ENCODE measurements at places on chromosomes 7 and 10.

DNA sequence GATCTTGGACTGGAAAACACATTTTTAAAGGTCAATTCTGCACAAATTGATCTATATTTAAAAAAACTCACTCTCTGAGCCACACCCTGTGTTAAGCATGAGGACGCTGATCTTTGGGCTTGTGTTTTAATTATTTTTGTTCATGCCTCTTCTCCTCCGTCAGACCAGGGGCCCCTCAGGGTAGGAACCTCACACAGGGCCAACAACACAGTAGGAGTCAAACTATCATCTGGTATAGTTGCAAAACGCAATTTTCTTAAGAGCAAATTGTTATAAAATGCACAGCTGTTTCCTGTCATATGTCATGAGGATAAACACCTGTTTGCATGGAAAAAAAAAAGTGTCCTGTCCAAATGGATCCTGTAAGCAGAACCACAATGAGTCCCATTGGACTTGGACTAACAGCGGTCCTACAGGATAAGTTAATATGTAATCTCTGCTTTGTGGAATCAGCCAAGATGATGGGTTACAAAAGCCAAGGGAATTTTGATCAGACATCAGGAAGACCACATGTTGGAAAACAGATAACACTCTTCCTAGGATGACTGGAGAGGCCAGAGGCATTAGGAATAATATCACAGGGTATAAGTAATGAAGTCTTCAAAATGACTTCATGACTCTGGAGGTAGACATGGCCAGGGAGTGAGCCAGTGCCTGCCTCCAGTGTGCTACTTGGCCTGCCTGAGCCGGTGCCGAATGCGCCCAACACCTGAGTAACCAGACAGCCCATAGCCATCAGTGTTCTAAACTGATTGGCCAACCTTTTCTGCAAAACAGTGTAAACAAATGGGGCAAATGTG is 184.9 kb upstream of the ADCY1 start:
- no peak for DNase-seq

GRCh38 chr10:96660297-96660696 is 60.0 kb downstream of the PIK3AP1 start:
- no peak for DNase-seq

DNA sequence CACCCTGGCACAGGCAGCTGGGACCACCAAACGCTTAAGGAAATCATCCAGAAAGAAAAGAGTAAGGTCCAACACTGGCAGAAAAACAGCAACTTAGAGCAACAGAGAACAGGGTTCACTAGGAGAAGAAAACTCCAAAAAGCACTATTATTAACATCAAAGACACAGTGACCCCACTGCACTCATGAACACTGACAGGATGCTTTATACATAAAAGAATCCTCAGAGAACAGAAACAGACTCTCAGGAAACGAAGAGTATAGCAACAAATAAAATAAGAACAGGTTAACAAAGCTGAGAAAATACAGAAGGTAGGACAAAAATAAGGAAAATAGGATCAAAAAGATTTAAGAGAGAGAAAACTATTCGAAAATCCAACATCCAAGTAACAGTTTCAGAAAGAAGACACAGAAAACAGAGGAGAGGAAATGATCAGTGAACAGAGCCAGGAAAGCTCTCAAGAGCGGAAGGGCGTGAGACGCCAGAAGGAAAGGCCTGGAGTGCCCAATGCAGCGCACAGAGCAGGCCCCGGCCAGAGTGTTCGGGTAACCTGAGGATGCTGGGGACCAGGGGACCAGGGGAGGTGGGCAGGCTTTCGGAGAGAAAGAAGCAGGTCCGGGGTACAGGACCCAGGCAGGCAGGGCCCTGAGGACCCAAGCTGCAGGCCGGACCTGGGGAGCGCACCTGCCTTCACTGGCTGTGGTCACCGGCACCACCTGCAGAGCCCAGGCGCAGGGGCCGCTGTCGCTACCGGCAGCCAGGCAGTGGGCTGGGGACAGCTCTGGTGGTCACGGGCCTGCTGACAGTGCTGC is 258.2 kb downstream of the MAD1L1 start:
- DNase-seq: no peak

GRCh38 chr7:30422922-30423321 is 55.7 kb downstream of the NOD1 start:
- DNase-seq: no peak

GRCh38 chr7:29386196-29386765 is 177.4 kb upstream of the PRR15 start:
- no peak for DNase-seq

GRCh38 chr10:100710151-100710871 is 35.1 kb upstream of the PAX2 start:
- DNase-seq: no peak

DNA sequence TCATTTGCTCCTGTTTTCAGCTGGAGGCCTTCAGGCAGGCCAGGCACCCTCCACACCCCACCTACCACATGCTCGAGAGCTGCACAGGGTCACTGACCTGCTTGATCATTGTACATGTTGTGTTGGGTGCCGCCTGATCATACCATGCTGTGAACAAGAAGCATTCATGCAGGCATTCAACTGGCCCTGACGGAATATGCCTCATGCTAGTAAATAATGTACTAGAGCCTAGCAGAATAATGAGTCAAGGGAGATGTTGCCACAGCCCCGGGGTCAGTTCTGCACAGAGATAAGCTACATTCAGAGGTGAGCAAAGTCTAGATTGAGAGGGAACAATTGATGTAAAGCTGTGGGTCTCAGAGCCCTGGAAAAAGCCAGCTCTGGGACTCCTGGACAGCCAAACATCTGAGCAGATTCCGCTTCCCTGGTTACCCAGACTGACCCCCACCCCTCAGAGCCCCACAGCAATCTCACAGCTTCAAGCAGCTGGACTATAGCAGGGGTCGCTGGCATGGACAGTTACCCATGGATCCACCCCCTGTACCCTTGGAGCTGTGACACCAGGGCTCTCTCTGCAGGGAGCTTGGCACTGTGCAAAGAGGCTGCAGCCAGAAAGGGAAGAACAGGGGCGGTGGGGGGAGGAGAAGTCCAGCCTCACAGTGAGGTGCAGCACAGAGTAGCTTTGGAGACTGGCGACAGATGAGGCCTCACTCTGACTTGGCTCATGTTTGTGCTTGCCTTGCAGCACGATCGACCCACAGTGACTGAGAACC is 86.6 kb downstream of the FRMPD2 start:
- DNase-seq: no peak

DNA sequence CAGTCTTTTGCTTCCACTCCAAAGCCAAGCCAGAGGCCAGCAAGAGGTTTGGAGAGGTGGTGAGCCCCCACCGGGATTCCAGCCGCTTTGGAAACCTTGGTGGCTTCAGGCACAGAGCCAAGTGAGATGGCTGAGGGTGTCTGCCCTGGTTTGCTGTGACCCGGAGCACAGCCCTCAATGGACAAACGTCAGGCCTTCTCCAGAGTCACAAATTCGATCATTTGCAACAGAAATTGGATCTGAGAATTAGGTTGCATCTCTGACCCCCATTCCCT is 885 bp upstream of the NKX1-2 start:
- no peak for DNase-seq

DNA sequence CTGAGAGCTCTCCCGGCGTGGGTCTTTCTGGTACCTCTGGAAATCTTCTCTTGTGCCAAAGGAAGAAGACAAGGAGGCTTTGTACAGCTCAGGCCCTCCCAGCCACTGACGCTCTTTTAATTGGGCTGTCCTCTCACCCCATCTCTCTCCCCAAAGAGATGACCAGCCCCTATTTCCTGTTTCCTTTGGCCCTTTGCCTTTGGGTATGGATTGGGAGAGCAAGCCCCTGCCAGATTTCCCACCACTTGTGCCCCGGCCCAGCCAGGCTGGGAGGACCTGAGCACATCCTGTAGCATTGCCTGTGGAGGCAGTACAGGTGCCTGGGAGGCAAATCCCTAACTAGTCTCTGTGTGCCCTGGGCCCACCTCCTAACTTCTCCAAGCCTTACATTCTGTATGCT is 5.7 kb upstream of the PLAC9 start:
- DNase-seq: no peak

- DNase-seq: no peak
These were observed 88.8 kb upstream of the MDFIC start for GRCh38 chr7:114832906-114833595.
